Activated CD8-positive, alpha-beta memory T cell treated with anti-CD3 and anti-CD28 coated beads for 1 hour (primary cell): ENCODE measurements at places on chromosomes 12 and 14.

- no peak for DNase-seq
Measured at GRCh38 chr12:28586481-28586880, 396.2 kb downstream of the CCDC91 start.

DNA sequence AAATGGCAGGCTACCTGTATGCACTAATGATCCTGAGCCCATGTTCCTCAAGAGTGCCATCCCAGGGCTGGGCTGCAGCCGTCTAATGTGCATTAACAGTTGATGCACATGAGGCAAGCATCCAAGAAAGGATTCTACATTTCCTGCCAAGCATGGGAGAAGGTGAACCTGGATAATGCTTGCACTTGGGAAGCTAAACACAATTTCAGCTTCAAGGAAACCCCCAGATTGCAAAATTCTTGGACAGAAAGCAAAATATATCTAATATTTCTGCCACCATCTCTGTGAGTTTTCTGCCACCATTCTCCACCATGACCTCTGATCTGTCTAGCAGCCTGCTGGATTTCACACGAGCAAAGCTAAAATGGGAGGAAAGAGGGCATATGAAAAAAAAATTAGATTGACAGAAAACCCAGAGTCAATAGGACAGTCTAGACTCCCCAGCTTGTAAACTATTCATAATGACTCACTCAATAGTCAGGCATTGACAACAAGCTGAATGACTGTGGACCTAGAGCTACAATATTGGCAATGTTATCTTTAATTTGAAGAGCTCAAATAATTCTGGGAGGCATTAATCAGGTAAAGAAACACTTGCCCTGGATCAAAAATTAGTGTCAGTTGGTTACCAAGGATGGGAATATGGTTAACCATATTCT, 91.9 kb upstream of the BCL2L14 start:
- DNase-seq, result no peak

- DNase-seq, result no peak
Measured at GRCh38 chr12:114415525-114415868, 9.6 kb upstream of the TBX5 start.

GRCh38 chr12:94849411-94849976, 154.0 kb downstream of the NDUFA12 start:
- DNase-seq, result no peak

DNA sequence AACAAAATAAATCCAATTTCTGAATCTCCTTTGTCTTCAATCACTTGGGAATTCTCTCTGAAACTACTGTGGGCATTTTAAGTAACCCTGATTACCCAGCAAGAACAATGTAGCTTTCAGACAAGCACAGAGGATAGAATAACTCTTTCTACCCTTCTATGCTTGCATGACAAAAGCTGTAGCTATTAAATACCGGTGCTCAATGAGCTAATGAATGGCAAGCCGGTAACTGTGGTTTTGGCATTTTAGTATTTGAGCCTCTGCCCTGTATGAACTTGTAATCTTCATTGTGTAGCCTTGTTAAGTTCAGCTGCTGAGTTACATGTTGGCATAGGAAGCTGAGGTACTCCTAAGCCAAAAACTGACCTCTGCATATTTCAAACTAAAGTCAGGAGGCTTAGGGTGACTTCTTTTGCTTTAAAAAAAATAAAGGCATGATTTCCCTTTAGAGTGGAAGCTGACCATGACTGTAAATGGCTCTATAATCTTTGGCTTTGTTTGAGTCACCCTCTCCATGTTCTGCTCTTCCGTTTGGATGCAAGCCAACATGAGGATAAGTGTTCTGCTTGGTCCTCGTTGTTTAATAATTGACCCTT, 171.0 kb upstream of the HIF1A start:
- no peak for DNase-seq

- DNase-seq, result no peak
Measured at GRCh38 chr12:46386877-46387629, 14.5 kb upstream of the SLC38A2 start.

DNA sequence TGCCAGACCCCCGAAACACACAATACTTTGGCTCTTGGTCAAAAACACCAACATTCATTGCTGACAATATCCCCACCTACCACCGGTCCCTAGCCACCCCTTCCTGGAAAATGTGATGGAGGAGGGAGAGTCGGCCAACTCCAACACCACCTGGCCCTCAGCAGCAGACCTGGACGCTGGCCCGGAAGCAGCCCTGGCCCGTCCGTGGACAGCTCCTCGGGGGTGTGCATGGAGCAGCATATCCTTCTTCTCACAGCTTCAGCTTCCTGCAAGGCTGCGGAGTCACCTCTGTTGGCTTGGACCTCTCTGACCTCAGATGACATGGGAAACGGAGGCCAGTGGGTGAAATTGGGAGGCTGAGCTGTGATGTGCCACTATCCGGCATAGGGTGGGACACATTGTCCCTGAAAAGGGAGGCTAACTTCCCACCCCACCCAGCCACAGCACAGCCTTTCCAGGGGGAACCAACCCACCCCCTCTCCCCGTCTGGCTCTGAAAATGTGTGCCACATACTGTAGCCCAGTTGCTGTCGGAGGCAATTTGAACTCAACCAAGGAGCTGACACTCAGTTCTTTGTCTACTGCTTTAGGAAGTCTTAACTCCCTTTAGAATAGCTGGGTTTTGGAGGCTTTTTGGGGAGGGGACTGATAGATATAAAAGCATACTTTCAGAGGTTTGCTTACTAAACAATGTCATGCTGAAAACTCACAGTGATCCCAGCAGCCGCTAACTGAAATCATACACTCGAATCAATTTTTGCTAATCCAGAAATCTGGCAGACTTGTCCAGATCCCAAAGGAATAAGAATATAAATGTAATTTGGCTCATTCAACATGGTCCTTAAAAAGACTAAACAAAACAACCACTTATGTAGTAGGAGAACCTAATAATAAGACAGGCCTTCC, 43.1 kb upstream of the LTA4H start:
- DNase-seq, result no peak

DNA sequence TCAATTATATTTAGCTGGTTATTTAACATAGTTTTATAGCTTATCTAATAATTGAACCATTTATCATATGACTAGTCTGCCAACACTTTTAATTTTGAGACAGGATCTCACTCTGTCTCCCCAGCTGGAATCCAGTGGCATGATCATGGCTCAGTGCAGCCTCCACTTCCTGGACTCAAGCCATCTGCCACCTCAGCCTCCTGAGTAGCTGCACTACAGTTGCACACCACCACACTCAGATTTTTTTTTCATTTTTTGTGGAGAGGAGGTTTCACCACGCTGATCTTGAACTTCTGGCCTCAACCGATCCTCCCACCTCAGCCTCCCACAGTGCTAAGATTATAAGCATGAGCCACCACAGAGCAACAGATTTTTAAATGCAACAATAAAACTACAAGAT, 151.4 kb upstream of the MDGA2 start:
- DNase-seq, result no peak

DNA sequence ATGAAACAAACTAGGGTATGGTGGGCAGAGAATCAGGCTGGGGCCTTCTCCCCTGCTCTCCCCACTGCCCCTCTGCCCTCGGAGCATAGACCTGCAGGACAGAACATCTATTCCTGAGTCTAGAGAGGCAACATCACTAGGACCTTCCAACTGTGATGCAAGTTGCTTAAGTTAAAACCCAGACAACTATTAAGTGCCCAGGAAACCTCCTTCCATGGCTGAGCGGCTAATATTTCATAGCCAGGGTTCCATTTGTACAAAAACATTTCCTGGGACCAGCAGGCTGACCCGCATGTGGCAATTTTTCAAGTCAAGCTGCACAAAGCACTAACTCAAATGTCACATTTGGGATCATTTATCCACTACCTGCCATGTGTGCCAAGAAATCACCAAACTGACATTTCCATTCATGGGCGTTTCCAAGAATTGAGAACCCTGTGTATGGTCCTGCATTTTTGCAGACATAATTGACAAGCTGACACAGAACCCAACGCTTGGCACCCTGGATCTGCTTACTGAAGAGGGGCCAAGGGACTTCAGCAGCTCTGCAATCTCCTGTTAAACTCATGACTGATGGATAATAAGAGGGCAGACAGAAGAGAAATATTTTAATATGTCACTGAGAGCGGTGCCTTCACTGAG, 32.7 kb downstream of the NT5DC3 start:
- no peak for DNase-seq
